ENCODE measurements at places on chromosomes 7 and 10.

- no peak for DNase-seq
Observed at GRCh38 chr10:10685566-10685965, 332.1 kb upstream of the CELF2 start.

DNA sequence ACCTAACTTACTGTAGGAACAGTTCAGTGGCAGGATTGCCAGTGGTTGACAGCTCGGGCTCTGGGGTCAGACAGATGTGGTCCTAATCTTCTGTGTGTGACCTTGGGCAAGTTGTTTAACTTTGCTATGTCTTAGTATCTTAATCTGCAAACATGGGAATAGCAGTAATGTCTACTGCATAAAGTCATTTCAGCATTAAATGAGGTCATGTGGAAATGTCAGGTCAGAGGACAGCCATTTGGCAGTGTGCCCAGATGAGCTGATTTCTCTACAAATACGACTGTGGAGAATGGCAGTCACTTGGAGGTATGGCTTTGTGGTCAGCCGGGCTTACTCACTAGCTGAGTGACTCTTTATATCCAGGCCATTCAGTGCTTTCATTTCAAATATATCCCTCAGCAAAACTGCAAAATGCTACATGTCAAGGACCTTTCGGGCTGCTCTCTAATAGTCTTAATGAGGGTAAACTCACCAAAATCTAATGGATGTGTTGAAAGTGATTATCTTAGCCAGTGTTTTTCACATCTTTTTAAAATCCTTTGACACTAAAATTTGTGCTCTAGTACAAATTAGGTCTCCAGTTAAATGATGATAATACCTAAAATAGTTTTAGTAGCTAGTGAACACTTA, 171.4 kb downstream of the ST7 start:
- peak; percentile 90 for DNase-seq

DNA sequence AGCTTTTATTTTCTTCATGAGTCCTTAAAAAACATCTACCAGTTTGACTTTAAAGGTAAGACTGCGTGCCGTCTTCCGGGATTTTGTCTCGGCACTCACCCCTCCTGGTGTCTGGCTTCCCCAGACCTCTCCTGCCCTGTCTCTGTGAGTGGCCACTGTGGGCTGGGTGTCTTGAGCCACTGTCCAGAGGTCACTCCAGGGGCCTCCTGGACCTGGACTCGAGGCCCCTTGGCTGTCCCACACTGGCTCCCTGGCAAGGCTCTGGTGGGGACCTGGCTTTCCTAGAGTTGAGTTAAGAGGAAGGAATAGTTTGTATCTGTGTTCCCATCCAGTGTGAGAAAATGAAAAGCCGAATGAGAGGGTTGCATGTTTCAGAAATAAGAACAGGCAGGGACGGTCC, 95.5 kb downstream of the NKX6-2 start:
- DNase-seq: peak; percentile 8

DNA sequence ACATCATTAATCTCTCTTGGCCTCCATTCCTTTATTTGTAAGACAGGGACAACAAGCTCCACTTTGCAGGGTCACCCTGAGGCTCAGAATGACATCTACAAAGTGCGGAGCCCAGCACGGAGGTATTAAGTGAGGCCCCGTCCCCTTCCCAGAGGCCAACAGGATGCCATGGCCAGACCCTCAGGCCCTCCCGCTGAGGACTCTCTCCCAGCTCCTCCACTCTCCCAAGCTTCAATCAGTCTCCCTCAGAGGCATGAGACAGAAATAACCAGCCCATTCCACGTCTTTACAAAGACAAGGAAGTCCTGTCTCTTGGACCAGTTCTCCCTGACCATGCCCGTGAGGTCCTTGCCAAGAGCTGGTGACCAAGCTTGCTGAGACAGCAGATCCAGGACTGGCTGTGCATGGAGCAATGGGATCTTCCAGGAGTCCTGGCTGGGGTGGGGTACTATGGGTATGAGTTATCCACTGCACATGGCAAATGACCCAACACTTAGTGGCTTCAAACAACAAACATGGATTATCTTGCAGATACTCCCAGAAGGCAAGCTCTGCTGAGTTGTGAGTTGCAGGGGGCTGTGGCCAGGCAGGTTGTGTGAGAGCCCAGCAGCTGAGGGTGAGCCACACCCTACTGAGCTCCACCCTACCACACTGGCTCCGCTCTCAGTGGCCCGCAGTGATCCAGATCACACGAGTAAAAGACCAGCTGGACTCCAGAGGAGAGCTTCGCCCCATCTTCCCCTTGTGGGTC, 4.3 kb upstream of the PPIF start:
- DNase-seq: no peak

GRCh38 chr7:158549176-158549615, 38.4 kb downstream of the PTPRN2 start:
- no peak for DNase-seq

DNA sequence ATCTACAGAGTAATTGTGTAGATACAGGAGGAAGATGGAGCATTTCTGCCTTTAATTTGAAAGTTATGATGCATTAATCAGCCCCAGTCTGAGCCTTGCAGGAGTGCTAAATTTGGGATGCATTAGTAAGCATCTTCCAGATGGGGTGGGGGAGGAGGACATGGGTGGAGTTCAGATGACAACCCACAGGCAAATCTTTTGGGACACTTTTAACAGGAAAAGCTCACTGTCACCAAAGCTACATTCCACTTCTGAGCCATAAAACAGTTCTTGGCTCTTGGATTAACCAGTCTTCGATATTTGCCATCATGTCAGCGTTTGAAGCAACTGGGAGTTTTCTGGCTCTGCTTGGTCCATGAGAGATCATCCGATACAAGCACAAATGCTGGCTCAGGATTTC, 121.1 kb downstream of the CXCL12 start:
- DNase-seq: no peak

GRCh38 chr7:115059321-115059720, 137.4 kb downstream of the MDFIC start:
- no peak for DNase-seq

DNA sequence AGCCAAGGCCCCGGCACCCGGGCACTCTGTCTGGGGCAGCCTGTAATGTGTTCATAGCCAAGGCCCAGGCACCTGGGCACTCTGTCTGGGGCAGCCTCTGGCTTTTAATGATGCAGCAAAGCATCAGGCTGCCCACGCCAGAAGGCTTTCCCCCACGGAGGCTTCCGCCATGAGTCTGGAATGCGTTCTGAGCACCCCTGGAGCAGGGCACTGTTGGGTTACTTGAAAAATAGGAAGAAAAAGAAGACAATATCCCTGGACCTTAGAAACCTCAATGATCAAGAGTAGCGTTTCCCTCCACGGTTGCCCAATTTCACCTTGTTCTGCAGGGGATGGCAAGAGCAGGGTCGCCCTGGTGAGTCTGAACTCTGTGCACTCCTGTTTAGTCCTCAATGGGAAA, 565.0 kb downstream of the PTPRN2 start:
- peak; percentile 10 for DNase-seq

Data from tibial artery (tissue), 4 donors.